ENCODE measurements at places on chromosomes 3 and 15.

GRCh38 chr3:105334138-105334882, 32.4 kb upstream of the ALCAM start:
- no peak for DNase-seq

DNA sequence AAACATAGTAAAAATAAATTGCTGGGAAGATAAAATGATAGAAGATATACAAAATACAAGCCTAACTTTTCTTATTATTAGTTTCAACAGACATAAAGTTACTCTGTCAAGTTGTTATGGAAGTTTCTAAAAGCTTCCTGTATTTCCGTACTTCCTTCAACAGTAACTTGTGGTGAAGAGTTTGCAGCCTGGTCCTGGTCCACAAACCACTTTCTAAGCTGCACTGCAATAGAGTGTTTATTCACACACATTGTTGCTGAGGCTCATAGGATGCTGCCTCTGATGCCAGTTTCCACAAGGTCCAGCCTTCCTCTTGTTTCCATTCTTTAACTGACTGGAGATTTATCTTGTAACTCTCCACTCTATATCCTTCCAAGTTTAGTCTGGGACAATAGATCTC, 39.4 kb upstream of the KY start:
- no peak for DNase-seq

GRCh38 chr15:71011503-71012155, 103.6 kb upstream of the THSD4 start:
- DNase-seq: no peak

DNA sequence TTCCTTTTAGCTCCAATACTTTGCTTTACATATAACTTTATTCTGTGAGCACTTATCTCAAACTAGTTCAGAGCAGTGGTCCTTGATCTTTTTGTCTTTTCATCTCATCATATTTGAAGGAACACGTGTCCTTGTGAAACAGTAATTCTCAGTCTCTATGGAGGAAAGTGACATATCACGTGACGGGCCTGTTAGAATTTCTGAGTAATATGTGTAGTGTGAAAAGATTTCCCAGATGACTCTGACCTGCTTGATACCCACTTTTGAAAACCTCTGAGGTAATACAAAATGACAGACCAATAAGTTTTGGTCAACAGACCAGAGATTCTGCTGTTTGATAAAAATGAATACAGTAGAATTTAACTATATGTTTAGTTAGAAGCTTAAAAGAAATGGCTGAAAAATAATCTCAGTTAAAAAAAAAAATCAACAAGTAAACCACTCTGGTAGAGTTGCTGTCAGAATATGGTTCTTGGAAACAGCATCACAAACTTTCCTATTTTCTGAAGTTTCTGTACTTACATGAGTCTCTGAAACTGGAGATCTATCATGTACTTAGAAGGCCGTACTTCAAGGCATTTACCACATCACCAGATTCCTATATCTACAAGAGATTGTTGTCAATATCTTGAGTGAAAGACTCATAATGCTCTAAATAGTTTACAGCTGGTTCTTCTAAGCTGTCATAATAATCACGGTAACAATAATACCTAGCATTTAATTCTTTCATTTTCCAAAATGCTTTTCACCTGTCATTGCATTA, 590.2 kb upstream of the TBL1XR1 start:
- no peak for DNase-seq

GRCh38 chr3:23073724-23074305, 129.3 kb upstream of the UBE2E2 start:
- no peak for DNase-seq

DNA sequence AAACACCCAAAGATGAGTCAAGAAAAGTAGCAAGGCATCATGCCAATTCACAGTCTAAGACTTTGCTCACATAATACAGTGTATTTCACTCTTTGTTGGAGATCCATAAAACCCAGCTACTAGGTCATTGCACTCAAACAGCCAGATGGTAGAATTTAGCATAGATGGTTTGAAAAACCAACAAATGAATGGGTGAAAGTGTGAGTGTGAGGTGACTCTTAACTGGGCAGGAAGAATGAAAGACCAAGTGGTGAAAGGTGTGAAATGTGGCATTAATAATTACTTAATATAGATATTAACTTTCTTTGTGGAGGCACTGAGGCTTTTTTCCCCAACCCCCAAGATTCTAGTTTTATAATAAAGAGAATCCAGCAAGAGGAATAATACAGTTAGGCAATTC, 159.5 kb downstream of the SQOR start:
- no peak for DNase-seq

DNA sequence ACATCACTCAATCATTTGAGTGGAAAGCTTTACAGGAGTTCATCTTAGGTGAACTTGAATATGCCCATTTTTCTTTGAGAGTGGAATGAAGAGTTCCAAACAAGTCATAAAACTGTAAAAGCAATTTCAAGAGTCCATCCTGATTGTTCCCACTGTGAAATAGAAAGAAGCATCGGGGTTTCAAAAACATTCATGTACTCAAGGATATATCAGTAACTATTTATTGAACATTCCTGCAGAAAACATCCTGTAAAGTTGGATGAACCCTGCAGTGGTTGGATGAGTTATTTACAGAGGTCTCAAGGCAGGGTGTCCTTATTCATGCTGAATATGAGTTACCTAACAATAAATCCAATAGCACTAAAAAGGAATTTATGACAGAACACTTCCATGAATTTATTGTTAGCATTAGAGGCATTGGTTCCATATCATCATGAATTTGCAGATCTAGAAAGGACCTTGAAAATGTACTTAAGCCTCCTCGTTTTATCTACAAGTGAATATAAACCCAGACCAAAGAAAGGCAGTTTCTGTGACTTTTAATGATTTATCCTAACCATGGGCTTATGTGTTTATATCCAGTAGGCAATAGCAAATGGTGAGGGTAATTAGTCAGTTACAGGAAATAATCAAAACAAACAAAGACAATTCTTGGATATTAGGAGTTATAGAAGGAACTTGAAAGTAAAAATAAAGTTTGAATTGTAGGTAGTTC, 361.9 kb upstream of the KCNMB2 start:
- no peak for DNase-seq

DNA sequence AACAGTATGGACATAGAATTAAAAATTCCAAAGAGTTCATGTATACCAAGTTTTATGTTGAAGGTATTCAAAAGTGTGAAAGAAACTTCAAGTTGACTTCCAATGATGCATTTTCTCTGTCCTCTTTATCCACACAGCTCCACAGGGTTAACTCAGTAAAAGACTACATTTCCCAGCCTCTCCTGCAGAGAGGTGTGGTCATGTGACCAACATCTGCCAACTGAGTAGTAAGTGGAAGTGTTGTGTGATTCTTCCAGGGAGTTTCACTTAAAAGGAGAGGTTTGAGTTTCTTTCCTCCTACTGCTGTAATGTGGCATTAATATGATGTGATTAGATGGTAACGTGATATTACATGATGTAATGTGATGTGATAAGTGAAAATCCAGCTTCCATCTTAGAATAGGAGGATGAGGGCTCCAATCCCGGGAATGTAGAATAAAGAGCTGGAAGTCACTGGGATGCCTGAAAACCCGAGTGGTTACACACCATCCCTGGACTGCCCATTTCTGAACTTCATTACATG, 280.6 kb downstream of the ARRDC4 start:
- no peak for DNase-seq

DNA sequence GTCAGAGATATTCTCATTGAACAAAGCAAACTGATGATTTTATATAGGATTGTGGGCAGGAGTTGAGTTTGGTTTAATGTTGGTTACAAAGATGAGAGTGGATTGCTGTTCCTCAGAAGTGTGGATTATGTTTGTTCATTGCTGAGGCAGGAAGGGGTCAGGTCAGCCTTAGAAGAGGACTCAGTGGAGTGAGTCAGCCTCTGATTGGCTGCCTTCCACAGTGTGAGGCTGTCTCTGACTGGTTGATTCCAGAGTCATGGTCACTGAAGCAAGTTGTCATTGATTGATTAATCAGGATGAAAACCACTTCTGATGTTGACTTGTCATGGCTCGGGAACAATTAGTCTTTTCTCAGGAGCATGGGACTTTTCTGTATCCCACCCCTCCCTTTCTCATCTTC, 36.2 kb downstream of the KBTBD12 start:
- no peak for DNase-seq

GRCh38 chr3:46924921-46925584, 47.5 kb downstream of the PTH1R start:
- no peak for DNase-seq

DNA sequence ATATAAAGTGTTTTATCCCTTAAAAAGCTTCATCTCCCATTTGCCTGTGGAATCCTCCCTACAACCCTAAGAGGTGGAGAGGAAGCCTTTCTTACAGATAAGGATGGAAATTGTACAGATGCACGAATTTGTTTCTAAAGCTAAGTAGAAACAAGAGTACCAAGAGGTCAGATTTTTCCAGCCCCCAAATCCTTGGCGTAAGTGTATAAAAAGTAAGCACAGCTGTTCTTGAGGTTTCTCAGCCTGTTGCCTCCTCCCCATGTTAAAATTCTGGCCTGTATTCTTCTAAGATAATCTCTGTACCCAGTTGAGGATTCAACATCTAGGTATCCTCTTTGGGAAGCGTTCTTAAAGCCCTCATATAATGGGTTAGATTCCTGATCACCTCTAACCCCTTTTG, 34.9 kb downstream of the RAB7A start:
- no peak for DNase-seq

GRCh38 chr15:80567721-80568157, 127.4 kb upstream of the ABHD17C start:
- DNase-seq: peak; percentile 10

DNA sequence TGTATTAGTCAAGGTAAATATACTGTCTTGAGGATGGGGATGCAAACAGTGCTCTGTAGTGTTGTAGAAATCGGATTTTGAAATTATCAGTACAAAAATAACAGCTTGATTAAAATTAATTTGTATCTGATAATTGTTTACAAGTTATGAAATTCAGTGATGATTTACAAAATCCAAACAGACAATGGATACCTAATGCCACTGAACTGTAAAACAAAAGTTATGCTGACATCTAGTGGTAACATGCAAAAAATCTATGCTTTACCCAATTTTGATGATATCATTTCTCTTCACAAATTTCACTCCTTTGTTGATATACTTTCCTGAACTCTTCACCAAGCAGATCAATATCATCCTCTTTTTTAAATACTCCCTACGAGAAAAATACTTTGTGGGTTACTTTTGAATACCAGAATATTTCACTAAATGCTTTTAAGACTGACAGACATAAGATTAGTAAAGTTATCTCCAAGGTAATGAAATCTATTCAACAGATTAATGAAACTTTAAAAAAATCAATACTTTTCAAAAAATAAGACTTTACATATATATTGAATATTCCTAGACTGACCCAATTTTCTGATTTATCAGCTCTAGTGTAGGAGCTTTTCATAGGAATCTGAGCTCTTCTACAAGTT, 36.0 kb downstream of the MNS1 start:
- DNase-seq: no peak

DNA sequence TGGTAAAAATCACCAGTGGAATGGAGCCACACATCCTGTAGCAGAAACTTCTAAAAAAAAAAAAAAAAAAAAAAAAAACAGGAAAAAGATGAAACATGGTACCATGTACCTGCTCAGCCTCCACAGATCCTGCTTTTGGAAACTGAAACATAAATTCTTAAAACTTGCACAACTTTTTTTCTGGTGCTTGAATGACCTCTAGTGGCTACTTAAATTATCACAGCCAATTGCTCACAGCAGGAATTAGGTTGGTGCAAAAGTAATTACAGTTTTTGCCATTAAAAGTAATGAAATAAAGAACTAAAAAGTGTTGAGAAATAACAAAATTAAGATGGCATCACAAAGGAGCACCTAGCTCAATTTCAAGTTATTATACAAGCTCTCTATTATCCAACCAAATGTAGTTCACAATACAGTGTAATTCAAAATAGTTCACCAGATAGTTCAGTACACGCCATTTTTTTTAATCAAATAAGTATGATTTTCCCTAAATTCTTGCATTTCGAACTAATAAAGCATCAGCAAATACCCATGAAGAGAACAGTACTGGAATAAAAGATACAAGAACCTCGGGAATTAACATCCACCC, 80.6 kb downstream of the ULK4 start:
- peak; percentile 20 for DNase-seq

DNA sequence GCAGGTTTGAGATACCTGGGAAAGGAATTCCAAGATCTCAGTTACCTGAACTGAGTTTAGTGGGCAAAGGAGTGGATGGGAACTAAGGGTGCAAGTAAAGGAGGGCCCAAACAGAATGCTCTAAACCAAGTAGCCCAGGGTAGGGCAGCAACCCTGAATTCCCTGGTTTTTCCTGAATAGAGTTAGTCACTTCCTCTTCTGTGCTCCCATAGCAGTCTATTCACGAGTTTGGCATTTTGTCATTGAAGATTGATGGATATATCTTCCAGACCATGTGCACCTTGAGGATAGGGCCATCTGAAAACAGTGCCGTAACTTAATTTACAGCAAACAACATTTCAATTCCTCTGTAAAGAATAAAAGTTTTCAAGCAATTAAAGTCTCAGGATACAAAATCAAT, 18.5 kb upstream of the PTX3 start:
- DNase-seq: no peak

DNA sequence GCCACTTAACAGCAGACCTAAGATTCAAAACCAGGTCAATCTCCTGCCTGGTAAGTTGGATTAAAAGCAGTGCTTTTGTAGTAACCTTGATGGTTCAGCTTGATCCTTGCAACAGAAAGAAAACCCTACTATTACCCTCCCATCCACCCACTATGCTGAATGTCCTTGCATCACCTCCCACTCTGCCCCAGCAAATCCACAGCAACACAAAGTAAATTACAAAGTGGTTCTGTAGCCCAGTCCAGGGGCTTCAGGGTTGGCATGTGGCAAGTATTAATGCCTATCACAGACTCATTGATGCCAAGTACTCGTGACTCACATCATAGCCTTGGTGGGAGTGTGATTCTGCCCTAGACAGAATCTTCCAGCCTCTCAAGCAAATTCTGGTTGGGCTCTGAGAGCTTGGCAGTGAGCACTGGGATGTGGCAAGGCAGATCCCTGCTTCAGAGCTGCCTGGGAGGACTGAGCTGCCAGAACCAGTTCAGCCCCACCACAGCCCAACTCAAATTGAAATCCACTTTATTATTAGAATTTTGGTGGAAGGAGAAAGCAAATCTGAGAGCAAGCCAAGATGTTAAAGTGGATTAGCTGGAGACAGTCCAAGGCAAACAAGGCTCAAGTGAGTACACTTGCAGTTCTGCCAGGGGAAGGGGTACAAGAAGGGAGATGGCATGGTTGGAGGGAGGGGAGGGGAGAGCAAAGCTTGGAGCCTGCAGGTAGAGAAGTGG, 225.8 kb upstream of the UMPS start:
- peak; percentile 10 for DNase-seq

DNA sequence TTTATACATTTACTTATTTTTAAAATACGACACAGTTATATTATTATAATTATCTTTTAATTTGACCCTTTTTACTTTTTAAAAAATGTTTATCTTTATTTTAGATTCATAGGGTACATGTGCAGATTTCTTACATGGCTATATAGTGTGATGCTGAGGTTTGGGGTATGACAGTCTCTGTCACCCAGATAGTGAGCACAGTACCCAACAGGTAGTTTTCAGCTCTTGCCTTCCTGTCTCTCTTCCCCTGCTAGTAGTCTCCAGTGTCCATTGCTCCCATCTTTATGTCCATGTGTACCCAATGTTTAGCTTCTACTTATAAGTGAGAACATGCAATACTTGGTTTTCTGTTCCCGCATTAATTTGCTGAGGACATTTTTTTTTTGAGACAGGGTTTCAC, 21.8 kb upstream of the KCNMB2 start:
- no peak for DNase-seq
